Stimulated activated CD4-positive, alpha-beta T cell treated with anti-CD3 and anti-CD28 coated beads, Interleukin-15, amount 100 ng/mL, for 1 hour (primary cell): ENCODE measurements at places on chromosomes 12 and 14.

- DNase-seq, result no peak
Measured at GRCh38 chr12:123958876-123959275, 13.8 kb downstream of the CCDC92 start.

DNA sequence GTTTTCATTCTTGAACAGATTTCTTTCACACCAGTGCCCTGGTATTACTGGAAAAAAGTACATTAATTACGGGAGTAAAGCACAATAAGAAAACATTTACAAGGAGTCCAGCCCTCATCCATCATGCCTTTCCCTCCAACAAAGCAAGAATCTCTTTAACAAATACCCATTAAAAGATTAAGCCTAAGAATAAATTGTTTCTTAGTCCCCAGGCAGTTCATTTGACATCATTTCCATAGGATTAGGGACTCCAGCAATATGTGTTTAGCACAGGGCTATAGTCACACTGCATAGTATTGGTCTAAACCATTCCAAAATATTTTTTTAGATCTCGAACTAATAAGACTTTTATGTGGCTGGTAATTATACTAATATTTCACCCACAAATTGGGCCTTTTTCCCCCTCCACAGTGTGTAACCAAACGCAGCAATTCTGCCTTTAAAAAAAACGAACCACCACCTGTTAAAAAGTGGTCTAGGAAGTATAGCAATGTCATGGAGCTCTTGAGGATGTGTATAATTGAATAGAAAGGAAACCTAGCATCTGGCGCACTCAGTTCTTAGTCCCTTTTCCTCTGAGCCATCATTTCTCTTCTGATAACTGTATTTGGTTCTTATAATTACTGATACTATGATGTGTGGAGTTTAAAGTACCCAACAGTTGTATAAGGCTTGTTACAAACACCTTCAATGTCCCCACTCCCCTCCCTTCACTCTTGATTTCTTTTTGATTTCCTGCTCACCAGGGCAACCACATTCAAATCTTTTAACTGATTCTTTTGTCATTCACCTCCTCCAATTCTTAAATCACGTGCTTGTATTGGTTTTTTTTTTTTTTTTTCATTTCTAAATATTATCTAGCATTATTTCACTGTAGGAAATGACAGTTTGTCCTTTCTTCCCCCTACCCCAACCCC, 138.7 kb downstream of the ETV6 start:
- DNase-seq, result no peak

- no peak for DNase-seq
Measured at GRCh38 chr12:28844718-28845117, 304.4 kb upstream of the FAR2 start.

DNA sequence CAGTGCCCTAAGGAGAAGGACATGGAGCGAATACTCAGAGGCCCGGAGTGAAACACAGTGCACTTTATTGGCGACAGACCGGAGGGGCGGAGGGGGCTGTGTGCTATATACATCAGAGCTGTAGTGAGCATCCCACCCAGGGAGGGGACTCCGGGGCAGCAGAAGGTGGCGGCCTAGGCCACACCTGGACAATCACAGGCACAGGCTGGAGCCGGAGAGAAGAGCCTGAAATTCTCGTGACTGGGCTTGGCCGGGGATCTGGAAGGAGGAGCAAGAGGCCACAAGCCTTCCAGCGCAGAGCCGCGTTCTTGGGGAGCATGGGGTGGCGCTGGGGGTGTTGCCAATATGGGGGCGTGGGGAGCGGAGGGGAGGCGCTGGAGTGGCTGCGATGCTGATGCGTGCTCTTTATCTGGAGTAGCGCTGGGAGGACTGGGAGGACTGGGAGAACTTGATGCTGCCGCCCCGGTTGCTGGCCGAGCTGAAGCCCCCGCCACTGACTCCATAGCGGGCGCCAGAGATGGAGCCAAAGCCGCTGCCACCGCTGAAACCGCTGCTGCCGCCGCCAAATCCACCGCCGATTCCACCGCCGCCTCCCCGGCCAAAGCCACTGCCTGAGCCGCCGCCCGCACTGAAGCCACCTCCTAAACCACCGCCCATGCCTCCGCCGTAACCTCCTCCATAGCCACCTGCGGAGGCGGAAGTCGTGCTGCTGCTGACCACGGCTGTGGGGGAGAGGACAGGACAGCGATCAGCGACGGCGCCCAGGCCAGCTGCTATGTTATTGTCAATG, 6.1 kb downstream of the KRT3 start:
- DNase-seq, result no peak

- DNase-seq, result no peak
Measured at GRCh38 chr12:72269491-72269890, 2.7 kb upstream of the TRHDE start.

DNA sequence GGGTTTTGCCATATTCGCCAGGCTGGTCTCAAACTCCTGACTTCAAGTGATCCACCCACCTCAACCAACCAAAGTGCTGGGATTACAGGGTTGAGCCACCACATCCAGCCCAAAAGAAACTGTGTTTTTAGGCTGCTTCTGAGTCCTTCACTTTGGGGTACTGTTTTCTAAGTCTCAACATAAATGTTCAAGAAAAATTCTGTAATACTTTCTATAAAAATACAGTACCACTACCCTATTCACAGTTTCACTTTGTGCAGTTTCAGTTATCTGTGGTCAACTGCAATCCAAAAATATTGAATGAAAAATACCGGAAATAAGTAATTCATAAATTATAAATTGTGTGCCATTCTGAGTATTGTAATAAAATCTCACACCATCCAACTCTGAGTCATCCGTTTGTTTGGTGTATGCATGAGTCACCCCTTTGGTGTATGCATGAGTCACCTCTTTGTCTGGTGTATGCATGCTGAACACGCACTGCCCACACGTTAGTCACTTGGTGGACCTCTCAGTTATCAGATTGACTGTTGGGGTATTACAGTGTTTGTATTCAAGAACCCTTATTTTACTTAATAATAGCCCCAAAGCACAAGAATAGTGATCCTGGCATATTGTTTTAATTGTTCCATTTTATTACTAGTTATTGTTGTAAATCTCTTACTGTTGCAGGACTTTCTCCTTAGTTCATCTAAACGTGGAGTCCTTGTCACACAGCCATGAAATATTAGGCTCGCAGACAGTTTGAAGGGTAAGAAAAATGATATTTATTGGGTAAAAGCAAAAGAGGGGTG, 190.2 kb downstream of the FSCB start:
- no peak for DNase-seq

GRCh38 chr12:89499857-89500256, 24.7 kb downstream of the GALNT4 start:
- DNase-seq, result no peak

DNA sequence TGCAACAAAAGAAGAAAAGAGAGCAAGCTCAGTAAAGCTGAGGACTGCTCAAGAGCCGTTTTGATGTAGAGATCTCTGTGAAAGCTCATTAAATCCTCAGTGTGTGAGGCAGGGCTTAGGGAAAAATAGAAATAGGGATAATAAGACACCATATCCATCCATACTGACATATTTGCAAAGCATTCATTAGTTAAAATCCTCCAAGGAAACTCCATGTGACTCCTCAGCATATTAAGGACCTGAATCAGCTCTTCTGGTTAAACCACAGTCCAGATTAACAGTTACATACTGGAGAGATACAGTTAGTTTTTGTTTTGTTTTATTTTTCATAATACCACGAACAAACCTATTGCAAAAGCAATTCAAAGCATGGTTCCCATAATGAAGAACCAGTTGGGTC, 288.2 kb downstream of the PAWR start:
- no peak for DNase-seq

GRCh38 chr12:112353393-112353792, 28.8 kb downstream of the HECTD4 start:
- no peak for DNase-seq

DNA sequence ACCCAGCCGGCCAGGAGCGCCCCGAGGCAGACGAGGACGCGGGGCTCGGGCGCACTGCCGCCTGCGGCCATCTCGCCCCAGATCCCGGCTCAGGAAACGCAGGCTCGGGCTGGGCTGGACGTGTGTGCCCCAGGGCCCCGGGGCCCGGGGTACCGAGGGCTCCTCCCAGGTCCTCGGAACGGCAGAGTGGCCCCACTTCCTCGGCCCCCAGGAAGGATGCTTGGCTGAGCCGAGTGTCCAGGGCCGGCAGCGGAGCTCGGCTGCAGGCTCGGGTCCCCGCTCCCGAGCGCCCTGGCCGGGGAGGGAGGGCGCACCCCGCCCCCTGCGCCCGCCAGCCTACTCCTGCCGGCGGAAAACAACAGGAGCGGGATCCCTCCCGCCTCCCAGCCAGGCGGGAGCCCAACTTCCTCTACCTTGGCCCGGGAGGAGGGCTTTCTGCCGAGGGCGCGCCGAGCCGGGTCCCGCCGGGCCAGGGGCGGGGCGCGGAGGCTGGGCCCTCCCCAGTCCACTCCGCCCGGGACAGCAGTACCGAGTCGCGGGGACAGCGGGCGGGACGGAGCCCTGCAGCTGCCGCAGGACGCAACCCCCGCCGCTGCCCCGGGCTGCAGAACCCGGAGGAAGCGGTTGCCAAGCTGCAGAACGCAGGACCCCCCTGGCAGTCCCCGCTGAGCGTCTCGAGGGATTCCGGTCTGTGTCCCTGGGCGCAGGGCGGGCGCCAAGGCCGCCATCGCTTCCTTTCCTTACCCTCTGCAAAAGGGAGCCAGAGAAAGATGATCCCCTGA, at the start of gene VSIG10:
Gene VSIG10, minus strand, starts transcription at position 411 of the 782 bp plus-strand sequence. Its CDS starts 340 bp downstream, at position 71.
- no peak for DNase-seq

DNA sequence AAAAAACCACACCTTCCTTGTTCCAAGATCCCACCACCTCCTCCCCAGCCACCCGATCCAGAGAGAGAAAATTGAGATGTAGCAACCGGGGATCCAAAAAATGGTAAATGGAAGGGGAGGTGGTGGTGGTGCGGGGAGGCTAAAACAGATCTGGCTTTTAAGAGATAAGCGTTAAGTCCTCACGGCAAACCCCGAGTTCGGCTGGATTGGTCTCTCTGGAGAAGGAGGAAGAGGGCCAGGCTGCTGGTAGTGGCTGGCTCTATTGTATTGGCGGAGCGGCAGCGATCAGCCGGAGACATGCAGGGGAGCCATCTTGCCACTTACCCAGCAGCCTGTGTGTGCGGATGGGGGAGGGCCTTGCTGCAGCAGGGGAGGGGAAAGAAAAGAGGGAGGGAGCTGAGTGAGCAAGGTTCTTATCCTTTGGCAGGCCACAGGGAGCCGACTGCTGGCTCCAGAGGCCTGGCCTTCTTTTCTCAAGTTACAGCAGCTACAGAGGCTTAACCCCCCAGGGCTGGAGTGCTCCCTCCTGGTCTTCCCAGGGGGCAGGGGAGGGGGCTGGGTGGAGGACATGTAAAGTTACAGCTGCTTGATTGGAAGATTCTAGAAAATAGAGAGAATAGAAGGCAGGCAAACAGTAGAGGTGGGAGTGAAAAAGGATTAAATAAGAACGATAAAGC, 14.1 kb upstream of the CDH24 start:
- DNase-seq, result peak; percentile 51

DNA sequence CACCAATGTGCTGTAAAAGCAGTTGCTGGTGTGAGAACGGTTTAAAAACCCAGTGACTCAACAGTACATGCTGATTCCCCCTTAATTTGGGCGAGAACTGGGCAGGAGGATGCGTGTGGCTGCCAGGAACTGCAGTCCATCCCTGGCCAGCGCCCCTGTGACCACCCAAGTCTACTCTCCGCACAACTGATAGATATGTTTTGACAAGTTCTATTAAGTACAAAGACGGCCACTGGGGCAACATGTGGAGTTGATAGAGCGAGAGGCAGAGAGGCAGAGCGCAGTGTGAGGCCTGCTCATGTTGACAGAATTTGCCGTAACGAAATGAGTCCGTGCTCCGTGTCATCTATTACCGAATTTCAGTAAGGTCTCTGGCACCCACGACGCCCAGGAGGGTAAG, 855.0 kb downstream of the BCL11B start:
- no peak for DNase-seq

- DNase-seq, result no peak
Measured at GRCh38 chr14:85428926-85429325, 101.0 kb upstream of the FLRT2 start.

DNA sequence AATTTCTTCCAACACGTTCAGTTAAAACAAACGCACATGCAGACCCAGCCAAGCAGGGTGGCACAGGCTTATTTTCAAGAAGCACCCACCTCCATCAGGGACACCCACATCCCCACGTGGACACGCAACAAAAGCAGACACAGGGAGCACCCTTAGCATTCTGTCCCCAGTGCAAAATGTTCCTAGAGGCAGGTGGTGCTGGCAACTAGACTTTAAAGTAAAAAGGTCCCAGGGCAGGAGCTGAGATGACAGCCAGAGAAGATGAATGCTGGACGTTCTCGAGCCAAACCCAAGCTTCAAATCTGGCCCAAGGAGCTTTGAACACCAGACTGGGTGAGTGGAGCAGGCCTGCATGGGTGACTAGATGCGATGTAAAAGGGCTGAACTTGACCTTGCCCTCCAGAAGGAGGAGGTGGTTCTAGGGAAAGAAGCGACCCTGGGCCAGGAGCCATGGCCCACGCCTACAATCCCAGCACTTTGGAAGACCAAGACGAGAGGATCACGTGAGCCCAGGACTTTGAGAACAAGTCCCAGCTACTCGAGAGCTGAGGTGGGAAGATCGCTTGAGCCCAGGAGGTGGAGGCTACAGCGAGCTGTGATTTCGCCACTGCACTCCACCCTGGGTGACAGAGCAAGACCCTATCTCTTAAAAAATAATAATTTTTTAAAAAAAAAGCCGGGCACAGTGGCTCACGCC, 47.3 kb downstream of the KDM2B start:
- no peak for DNase-seq

- no peak for DNase-seq
Measured at GRCh38 chr14:38138473-38139138, 69.1 kb upstream of the SSTR1 start.

GRCh38 chr14:106879241-106879640, 1352.9 kb downstream of the TMEM121 start:
- no peak for DNase-seq

DNA sequence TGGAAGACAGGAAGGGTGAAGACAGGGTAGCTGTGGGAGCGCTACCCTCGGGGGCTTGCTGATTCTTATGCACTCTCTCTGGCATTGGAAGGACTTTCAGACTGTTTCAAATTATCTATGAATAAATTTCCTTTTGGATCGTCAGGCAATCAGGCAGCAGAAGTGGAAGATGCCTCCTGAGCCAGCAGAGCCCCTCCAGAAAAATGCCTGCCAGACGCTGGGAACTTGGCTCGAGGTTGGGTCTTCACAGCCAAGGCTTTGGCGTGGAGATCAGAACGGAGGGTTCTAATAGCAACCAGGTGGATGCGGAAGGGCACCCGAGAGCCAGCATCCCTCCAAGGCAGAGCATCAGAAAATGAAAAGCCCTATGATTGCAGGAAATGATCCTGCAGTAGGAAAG, 119.2 kb upstream of the RFLNA start:
- DNase-seq, result no peak

DNA sequence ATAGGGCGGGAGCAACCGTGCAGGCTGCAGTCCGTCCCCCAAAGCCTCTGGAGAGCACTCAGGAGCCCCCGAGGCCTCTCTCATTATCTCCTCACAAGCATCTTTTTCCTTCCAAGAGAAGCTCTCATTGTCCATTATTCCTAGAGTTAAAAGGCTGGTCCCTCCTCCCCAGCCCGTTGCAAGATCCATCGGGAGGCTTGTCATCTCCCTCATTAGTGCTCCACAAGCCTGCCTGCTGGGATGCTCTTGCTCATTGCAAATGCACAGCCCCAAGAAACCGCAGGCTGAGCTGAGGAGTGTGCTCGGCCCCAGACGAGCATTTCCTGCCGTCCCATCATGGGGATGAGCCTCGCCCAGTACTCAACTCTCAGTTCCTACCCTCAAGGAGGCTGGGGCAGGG, 23.3 kb downstream of the NUAK1 start:
- DNase-seq, result no peak

- no peak for DNase-seq
Measured at GRCh38 chr12:131511803-131512561, 198.9 kb upstream of the SFSWAP start.

GRCh38 chr12:19431407-19432308, 7.6 kb upstream of the AEBP2 start:
- DNase-seq, result no peak
